CD8-positive, alpha-beta memory T cell (primary cell): ENCODE measurements at places on chromosomes 16 and 17. TPM values are rescaled to one million over a fixed set of nuclear protein-coding genes. Genes with fewer than 3 reads are reported as not detected.

Gene FOXN1
- not detected for polyA plus RNA-seq

Gene SHBG
- polyA plus RNA-seq = not detected

Gene GSDMA
- 0.14 TPM for polyA plus RNA-seq

Gene RILP
- 3.7 TPM for polyA plus RNA-seq

Gene WNT9B
- polyA plus RNA-seq = not detected

Gene GSG1L2
- polyA plus RNA-seq = not detected

Gene HS3ST3A1
- polyA plus RNA-seq = 2.5 TPM

Gene CCDC78
- 0.53 TPM for polyA plus RNA-seq

Gene LRRC37A
- polyA plus RNA-seq = 1.1 TPM

DNA sequence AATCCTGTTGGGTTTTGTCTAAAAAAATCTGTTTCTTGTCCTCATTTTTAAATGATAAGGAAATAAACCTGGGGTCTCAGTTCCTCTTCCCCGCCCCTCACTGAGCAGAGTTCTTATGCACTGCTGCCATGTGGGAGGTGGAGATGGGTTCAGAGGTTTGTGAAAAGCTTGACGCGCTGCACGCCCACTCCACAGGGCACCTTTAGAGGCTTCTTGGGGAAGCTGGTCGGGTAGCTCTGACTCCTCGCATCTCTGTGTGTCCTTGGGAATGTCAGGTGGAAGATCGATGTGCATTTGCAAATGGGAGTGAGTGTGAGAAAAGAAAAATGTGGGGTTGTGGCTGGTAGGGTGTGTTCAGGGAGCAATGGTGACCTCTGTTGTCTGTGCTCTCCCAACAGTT is 4.7 kb upstream of the ZNHIT3 start:
- DNase-seq = no peak

DNA sequence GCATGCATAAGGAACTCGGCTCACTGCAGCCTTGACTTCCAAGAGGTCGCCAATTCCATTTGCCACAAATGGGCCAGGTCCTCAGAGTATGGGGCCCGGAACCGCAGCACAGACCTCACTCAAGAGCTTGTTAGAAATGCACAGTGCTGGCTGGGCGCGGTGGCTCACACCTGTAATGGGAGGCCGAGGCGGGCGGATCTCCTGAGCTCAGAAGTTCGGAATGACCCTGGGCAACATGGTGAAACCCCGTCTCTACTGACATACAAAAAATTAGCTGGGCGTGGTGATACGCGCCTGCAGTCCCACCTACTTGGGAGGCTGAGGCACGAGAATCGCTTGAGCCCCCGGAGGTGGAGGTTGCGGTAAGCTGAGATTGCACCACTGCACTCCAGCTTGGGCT is 19.6 kb upstream of the N4BP1 start:
- no peak for DNase-seq

DNA sequence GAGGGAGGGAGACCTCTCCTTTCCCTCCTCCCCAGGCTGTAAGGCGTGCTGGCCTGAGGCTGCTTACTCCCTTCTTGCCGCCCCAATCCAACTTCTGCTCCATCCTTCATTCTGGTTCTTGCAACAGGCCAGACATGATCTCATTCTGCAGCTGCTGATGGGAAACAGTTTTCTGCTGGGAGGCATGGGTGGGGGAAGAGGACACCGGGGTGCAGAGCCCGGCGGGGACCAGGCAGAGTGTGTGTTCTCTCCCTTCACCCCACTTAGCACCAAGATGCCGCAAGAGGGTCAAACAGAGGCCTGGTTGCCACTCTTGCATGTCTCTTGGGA is 1.4 kb downstream of the SARM1 start:
- DNase-seq = no peak

DNA sequence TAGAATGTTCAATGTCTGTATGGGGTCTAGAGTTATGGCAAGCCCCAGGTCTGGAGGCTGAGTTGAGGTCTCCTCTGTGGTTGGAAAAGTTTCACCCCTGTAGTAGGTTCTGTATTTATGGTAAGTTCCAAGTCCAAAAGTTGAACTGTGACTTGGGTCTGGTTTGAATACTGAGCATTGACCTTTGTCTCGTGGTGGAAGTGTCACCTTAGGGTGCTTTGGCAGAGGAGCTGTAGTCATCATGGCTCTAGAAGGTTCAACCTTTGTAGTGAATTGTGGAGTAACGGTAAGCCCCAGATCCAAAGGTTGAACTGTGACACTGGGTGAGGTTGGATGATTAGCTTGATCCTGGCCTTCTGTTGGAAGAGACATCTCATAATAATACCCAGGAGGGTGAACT is 17.6 kb downstream of the RDM1 start:
- no peak for DNase-seq

GRCh38 chr17:74332763-74333283 is 6.8 kb downstream of the KIF19 start:
- no peak for DNase-seq

DNA sequence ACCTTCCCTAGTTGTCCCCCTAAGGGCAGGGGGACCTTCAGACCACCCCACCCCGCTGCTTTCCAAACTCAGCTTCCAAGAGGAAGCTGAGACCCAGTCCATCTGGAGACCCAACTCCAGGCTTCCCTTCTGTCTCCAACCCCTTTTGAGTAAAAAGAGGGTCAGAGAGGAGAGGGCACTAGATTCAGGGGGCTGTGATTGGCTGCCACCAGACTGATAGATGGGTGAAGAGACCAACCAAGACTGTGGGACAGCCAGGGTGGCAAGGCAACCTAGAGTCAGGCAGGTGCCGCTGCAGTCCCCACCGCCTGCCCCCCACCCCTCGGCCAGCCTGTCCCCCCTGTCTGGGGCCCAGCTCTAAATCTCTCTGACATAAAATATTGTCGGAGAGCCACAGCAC is 92.5 kb downstream of the SDK2 start:
- no peak for DNase-seq

DNA sequence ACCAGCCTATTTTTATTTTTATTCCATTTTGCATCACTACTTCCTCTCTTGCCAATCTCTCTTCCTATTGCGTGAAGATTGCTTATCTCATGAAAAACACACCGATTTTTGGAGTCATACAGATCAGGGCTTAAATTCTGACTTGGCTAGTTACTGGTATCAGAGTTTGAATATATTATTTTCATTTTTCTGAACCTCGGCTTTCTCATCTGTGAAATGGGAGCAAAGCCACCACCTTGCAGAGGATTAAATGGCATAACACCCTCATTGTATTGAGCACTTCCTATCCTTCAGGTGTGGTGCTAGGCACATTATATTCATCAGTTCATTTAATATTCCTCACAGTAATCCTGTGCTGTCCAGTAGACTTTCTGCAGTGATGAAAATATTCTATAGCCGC is 208.8 kb downstream of the HAPSTR1 start:
- no peak for DNase-seq

- DNase-seq = no peak
Observed at GRCh38 chr16:808085-808386, 7.5 kb upstream of the GNG13 start.

DNA sequence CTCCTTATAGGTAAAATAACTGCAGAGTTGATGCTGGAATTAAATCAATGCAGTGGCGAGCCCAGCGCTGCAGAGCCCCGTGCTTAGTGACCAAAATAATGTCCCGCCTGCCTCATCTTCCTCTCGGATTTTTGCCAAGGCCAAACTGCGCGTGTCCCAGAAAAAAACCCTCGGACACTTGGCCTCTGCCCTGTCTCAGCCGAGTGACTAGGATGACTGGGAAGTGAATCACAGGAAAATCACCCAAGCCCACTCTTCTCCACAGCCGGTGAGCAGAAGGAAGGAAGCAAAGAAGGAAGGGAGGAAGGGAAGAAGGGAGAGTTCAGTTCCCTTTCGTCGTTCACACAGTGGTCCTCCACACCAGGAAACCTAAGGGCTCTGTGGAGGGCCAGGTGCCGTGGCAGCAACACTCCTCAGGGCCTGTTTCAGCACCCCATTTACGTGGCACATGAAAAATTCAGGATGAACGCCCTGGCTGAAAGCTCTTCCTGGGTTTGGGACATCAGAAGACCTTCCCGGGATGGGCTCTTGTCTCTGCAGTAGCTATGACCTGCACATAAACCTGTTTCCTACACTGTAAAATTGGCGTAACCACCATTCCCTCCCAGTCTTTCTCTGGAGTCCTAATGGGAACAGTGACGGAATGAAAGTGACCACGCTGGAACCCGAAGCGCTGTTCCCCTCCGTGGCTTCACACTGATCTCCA is 25.4 kb upstream of the HOXB13 start:
- DNase-seq = no peak

DNA sequence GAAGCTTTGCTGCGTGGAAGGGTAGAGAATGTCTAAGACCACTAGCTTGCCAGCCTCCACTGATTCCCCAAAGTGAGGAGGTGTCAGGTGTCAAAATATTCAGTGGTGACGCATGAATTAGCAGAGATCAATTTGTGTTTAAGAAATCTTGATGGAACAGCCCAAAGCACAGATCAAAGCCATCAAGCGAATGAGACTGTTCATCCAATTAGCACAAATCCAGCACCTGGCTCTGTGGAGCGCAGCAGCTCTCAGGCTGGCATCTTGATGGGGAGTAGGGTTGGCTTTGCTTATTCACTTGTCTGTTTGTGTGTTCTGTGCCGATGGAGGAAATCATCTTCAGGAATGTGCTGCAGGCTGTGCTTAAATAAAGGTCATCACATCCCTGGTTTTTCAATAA is 456.8 kb upstream of the CCL2 start:
- DNase-seq = no peak

DNA sequence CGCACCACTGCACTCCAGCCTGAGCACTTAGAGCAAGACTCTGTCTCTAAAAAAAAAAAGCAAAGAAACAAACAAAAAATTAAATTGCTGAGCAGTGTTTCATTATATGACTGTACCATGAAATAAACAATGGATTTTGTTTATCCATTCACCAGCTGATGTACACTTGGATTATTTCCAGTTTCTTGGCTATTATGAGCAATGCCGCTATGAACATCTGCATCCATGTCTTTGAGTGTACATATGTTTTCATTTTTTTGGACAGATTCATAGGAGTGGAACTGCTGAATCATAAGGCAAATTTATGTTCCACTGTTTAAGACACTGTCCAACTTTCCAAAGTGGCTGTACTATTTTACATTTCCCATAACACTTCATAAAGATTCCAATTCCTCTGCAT is 8.0 kb downstream of the RNF157 start:
- no peak for DNase-seq

- DNase-seq = no peak
Observed at GRCh38 chr16:87816507-87817100, 50.8 kb upstream of the KLHDC4 start.

DNA sequence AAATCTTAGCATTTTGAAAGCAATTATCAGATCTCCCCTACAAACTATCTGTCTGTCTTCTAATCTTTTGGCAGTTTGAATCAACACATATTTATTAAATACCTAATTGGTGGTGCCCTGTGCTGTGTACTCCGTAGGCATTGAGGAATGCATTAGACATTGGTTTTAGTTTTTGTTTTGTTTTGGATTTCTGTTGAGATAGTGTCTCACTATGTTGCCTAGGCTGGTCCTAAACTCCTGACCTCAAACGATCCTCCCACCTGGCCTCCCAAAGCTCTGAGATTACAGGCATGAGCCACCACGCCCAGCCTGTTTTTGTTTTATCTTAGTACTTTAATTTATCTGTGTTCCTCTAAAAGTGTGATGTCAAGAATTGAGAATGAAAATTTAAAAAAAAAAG is 124.8 kb upstream of the RBL2 start:
- no peak for DNase-seq

DNA sequence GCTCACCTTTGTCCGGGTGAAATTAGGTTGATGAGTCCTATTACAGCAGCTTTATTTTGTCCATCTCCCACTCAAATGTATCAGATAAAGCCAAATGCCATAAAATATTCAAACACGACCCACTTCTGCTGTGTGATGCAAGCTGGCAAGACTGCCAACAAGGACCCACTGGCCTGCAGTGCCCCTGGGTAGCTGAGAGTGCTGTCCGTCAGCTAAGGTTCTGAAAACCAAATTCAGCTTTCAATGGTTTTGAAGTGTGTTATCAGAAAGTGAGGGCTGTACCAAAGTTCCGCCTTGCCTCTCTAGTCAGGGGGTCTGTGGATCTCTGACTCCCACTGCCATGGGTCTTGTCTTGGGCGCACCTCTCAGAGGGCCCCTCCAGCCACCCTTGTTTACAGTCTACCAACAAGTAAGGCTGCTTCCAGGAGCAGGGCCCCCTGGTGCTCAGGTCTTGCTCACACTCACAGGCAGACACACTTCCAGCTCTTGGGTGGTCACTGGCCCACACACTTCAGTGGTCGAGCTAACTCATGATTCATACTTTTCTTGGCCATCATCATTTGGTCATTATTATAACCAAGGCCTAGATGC is 10.5 kb upstream of the CCDC182 start:
- no peak for DNase-seq

DNA sequence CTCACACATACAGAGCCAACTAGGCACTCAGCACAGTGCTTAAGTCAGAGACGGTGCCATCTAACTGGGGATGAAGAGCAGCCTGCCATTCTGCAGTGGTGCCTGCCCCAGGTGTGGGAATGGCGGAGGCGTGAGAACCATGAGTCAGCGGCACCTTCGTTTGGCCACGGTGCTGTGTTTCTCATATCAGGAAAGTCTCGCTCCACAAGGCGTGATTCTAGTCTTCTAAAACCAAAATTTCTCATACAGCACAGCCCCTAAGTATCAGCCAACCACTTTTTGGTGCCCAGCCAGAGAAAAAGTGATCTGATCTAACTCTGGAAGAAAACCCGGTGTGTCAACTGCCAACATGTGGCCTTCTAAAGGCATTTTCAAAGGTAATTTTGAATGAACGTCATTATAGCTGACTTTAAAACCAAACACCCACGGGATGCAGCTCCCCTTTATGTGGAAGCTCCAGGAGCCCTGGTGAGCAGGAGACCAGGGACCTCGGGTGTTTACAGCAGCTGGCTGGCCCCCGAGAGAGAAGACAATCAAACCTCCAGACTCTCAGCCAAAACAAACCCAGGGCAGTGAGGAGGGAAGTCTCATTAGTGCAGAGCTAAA is 54.6 kb downstream of the ABCC12 start:
- no peak for DNase-seq

DNA sequence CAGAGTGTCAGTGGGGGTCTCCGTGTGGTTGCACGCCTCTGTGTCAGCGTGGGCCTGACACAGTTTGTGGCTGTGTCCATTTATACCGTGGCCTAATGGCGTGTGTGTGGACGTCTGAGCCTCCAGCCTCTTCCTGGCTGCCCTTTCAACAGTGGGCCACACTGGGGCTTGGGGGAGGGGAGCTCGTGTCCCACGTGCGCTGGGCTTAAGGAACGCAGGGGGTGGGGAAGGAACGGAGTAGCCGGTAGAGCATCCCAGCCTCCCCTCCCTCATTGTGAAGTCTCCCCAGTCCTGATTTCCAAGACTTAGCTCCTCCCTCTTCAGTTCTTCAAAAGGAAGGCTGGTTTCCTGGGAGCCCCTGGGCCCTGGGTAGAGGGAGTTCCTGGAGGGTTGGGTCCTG is 9.5 kb upstream of the HES7 start:
- no peak for DNase-seq

DNA sequence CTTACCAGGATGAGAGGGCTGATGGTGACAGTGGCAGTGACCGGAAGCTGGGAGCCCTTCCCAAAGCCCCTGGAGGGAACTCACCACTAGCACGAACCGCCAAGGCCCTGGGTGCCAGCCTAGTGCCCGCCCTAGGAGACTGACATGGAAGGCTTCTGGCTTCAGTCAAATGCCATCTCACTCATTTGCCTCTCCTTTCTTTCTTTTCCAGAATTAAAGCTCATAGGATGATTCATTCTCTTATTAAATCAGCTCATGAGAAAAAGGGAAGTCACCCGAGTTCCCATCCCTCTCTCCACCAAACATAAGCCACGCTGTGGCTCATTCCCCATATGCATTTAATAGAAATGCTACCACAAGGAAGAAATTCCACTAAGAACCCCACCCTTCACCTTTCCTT is 12.1 kb downstream of the CUEDC1 start:
- no peak for DNase-seq

GRCh38 chr16:2898831-2899563 is 12.7 kb upstream of the FLYWCH1 start:
- DNase-seq = no peak
